NK-92 treated with Interleukin-12 subunit alpha and Interleukin-12 subunit beta, amount 100 ng/mL, for 24 hours (cell line): ENCODE measurements at places on chromosomes 5 and 9.

DNA sequence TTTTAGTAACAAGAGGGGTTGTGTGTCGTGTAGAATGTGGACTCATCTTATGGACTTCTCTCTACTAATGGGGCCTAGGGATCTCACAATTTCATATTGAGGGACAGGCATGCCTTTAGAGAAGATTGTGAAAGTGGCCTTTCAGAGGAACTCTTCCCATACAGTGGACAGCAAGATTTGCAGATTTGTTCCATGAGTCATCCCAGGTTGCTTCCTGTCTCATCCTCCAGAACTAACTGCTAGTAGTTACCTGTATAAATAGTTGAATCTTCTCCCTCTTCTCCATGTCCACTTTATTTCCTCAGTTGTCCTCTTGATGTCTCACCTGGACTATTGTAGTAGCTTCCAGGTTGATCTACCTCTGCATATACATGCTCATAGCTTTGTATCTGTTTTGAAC lies 997.5 kb upstream of the CTNND2 start:
- no peak for DNase-seq

- DNase-seq: no peak
Observed at GRCh38 chr5:121174351-121174750, 677.3 kb upstream of the FTMT start.

GRCh38 chr5:6633469-6634245 lies 417 bp downstream of the SRD5A1 start:
- DNase-seq: peak; percentile 67

DNA sequence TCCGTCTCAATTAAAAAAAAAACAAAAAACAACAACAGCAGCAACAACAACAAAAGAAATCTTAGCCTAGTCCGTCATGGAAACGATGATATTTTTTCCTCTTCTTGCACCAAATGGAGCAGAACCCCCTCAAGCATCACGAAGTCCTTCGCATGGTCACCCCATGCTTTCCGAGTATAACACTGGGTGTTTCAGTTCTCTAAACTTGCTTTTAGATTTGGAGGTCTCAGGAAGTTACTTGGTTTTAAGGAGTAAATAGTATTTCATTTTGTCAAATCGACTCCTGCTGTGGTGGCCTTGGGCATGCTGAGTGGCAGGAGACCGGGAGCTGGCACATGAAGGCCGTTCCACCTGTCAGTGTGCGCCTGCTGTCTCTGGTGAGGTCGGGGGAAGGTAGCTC lies 118.5 kb upstream of the CACNA1B start:
- no peak for DNase-seq

- no peak for DNase-seq
Observed at GRCh38 chr9:16331031-16331430, 539.4 kb downstream of the BNC2 start.

DNA sequence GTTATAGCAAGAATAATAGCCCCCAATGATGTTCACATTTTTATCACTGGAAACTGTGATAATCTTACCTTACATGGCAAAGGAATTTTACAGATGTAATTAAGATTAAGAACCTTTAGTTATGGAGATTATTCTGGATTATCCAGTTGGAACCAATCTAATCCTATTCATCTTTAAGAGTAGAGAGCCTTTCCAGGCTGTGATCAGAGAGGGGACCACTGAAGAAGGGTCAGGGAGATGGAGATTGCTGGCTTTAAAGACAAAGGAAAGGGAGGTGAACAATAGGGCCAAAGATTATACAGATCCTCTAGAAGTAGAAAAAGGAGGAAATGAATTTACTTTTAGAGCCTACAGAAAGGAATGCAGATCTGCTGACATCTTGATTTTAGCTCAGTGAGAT lies 253.5 kb upstream of the GRIN3A start:
- no peak for DNase-seq

GRCh38 chr9:29078063-29078666 lies 1504.9 kb upstream of the C9orf72 start:
- DNase-seq: no peak
